ENCODE measurements at places on chromosomes 5 and 9.

GRCh38 chr5:145775893-145776444 lies 59.2 kb downstream of the PRELID2 start:
- no peak for DNase-seq

DNA sequence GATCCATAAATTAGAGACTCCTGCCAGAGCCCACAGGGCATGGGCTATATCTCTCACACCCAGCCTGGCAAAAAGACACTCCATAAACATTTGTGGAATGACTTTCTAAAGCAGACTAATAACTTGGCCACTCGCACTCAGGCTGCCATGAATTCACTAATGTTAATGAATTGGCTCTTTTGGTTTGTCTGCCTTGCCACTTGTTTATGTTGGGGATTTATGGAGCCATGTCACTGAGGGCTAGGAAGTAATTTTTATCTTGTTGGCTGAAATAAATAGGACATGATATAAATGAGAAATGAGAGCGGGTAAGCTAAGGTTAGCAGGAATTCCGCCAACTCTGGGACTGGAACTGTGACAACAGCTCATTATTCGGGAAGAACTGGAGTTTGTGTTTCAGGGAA lies 55.2 kb downstream of the DROSHA start:
- no peak for DNase-seq

GRCh38 chr5:88401686-88402085 lies 133.0 kb upstream of the TMEM161B start:
- DNase-seq: no peak

GRCh38 chr9:127539982-127540663 lies 72.0 kb upstream of the STXBP1 start:
- no peak for DNase-seq

DNA sequence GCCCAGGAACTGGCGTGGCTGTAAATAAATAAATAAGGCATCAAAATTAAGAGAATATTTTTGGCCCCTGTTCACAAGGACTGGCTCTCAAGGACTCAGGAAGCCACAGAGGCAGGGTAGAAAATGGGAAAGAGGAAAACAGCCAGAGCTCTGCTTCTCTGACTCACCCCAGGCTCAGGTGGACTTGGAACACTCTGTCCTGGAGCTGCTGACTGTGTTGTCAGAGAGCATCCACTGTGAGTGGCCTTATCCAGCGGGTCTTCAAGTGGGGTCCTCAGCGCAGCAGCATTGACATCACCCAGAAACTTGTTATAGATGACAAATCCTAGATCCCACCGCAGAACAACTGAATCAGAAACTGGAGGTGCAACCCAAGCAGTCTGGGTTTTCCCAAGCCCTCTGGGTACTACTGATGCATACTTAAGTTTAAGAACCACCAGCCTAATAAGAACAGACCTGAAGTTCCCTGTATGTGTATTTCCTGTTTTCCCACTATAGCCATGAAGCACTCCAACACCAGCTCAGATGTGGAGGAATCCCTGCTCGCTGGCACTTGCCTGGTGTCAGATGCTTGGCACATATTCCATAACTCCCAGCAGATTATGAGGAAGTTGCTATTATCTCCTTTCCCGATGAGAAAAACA lies 20.5 kb downstream of the ADRA1B start:
- DNase-seq: no peak

GRCh38 chr5:98978528-98978927 lies 49.7 kb upstream of the CHD1 start:
- DNase-seq: no peak

GRCh38 chr5:36734422-36734821 lies 128.0 kb downstream of the SLC1A3 start:
- peak; percentile 66 for DNase-seq

- no peak for DNase-seq
Observed at GRCh38 chr9:131478421-131478868, 24.3 kb upstream of the POMT1 start.

GRCh38 chr9:132791699-132792240 lies 86.3 kb downstream of the AK8 start:
- DNase-seq: no peak

DNA sequence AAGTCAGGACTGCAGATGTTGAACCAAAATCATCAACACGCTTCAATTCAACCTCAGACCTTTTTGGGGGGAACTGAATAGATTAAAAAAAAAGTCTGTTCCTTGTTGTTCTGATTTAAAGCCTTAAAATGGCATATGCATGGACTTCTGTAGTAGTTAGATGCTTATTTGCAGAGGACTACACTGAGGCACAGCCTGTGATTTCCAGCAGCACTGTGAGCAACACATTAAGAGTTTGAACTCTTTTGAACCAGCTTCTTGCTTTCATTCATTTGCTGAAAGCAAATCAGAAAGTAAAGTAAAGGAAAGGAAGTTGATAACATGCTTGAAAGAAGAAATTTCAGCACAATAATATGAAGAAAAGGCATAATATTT lies 60.7 kb upstream of the DMAC1 start:
- no peak for DNase-seq

DNA sequence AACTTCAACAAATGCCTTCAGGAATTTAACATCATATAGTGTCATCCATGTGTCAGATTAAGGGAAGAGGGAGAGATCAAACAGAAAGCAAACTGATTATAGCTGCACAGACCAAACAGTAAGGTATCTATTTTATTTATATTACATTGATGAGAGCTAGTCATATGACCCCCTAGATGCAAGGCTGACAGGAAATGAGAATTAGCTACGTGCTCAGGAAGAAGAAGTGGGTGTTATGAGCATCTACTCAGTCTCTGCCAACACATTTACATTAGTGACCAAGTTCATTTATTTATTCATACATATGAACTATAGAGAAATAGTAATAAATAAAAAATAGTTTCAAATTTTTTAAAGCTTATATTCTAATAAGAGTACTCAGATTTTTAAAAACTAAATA lies 787.3 kb downstream of the KCTD16 start:
- no peak for DNase-seq

GRCh38 chr5:171355302-171355724 lies 32.3 kb upstream of the NPM1 start:
- DNase-seq: no peak

GRCh38 chr9:123925819-123926218 lies 4.1 kb downstream of the DENND1A start:
- no peak for DNase-seq

GRCh38 chr9:128593039-128593438 lies 40.7 kb downstream of the SPTAN1 start:
- peak; percentile 3 for DNase-seq
